GDM1 (cell line): ENCODE measurements at places on chromosomes 7 and 10.

DNA sequence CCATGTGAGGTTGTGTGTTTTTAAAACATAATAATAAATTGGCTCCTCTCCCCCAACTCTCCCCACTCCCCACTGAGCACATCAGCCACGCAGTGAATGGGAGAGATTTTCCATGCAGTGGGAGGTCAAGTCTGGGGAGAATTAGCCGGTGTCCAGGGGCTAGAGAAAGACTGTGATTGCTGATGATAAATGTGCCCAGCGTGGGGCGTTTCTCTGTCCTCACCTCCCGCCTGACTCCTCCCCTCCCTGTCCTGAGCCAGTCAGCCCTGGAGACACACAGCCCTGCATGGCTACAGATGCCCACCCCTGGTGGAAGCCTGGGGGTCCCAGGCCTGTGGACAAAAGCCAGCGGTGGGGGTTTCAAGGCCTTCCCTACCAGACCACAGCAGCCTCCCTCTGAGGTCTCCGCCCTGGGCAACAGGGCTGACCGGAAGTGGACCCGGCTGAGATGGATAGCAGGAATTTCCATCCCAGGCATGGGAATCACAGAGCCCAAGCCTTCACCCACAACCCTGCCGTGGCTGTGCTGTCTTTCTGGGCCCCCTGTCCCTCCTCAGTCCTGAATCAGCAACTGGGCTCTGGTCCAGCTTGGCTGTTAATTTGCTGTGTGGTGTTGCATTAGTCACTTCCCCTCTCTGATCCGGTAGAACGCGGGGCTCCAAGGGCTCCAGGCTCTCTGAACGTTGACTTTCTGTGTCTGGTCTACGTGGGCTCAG is 46.8 kb upstream of the SLC29A3 start:
- DNase-seq, result no peak

DNA sequence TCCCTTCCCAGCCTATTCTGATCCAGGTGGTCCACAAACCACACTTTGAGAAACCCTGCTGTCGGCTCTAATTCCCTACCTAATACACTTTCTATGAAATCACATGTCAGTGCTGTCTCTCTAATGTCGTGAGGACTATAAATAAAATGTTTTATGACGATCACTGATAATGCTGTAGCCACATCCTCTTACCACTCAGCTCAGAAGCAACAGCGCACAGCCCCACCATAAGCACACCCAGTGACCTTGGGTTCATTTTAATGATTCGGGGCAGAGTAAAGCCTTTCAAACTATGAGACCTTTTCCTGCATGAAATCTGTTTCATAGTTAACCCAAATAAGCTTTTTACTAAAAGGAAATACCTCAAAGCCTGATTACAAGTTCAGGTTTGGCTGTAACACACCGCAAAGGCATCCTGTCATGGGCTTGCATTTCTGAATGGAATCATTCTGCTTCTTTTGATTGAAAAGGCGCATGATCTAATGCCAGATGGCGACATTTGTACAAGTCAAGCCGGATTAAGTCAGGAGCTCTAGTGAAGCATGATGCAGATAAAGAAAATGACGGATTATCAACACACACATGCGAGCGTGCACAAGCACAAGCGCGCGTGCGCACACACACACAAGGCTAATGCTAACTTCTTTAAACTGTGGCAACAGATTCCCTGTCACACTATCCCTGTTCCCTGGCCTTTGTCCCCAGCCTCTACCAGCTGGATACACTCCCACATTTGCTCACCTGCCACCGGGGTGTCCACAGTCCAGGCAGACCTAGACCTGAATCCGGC is 180.5 kb upstream of the PDE1C start:
- DNase-seq, result no peak

DNA sequence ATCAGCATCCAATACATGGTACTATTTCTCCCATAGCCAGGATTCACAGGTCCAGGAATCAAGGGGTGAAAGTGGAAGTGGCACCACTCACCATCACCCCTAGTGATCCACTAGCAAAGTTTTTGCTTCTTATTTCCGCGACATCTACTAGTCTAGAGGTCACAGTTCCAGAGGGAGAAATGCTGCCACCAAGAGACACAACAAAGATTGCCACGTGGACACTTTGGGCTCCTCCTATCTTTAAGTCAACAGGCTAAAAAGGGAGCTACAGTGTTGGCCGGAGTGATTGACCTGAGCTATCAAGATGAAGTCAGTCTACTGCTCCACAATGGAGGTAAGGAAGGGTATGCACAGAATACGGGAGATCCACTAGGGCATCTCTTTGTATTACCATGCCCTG is 178.2 kb downstream of the AKR1D1 start:
- DNase-seq, result no peak

GRCh38 chr7:2451171-2452073 is 24.8 kb downstream of the GRIFIN start:
- DNase-seq, result peak; percentile 71

DNA sequence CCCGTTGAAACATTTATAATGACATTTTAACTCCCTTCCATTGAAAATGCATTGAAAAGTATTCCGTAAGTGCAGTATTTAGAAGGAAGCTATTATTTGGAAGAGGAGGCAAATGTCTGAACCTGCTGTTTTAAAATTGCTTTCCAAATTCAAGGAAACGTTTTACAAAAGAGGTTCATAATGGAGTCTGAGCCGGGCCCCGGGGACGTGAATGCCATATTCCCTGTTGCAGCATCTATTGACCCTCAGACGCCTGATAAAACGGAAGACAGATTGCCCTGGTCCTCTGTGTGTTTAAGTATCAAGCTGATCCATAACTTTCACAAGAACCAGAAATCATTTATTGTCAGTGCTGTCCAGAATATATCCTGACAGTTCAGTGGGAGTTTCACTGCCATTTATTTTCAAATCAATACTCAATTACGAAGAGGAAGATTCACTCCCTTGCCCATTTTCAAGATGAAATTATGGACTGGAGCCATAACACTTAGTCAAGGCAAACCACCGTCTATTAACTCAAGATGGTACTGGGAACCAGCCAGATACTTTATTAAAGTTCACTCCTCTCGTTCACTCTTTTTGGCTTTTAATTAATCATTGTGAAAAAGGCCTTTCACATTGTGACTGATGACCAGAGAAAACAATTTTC is 435.7 kb upstream of the PFKP start:
- no peak for DNase-seq

DNA sequence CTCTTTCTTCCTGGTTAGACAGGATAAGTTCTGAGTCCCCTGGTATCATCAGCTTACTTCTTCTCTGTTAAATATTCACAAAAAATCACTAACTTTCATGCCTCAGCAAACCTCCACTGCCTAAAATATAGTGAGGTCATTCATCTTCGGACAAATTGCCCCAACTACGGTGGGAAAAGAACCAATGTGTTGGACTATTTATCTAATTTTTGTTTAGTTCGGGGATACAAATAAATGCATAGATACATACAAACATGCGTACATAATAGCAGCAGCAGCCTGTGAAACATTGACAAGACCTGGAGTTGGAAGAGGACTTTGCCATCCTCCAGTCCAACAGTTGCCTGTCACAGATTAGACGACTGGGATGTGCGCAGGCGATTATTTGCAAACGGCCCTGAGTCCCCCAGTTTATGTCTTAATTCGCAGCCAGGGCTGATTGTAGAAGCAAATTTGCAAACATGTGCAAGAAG is 51.5 kb downstream of the EGFR start:
- DNase-seq, result no peak

DNA sequence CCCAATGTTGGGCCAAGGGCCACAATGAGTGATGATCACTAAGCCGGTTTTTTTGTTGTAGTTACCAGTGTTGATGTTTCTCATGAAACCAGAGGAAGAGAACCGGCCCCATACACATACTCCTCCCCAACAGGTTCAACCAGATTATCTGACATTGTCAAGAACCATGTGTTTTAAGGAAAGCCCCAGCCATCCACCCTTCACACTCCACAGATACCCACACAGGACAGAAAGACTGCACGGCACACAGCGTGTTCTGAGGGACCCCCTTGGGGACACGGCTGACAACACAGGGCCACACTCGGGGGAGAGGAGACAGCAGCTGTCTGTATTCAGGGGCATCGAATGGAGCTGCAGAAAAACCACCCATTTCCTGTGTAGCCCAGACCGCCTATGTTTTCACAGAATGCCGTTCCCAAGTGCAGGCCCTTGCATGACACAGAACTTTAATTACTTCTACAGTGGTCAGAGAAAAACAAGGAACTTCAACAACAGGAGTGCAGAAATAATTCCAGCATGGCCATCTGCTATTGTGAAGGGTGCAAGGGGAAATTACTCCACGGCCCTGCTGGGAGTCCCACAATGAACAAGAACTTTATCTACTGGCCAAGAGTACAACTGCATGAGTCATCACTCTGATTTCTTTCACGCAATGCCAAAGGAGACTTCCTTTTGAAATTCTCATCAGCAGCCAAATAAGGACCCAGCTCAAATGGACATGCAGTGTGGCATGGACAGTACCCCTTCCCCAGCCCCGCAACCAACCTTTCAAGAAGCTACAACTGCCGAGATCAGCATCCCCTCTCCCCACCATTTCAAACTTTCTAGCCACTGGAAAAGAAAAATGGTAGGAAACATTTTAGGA is 2.3 kb downstream of the KLF6 start:
- no peak for DNase-seq

DNA sequence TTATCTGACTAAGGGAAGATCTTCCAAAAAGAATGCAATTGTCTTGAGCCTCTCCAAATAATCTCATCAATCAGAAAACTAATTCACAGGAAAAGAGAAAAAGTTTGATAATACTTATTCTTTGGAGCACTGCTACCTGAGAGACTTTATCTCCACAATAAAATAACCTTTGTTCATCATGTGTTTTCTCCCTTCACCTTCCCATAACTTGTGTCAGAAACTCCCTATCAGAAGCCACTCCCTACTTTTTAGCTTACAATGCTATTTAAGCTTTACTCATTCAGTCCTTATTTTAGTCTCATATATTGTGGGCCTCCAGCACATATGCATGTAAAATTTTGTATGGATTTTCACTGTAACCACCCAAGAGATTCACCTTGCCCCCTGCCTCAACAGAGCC is 998 bp downstream of the CYP3A43 start:
- DNase-seq, result no peak

DNA sequence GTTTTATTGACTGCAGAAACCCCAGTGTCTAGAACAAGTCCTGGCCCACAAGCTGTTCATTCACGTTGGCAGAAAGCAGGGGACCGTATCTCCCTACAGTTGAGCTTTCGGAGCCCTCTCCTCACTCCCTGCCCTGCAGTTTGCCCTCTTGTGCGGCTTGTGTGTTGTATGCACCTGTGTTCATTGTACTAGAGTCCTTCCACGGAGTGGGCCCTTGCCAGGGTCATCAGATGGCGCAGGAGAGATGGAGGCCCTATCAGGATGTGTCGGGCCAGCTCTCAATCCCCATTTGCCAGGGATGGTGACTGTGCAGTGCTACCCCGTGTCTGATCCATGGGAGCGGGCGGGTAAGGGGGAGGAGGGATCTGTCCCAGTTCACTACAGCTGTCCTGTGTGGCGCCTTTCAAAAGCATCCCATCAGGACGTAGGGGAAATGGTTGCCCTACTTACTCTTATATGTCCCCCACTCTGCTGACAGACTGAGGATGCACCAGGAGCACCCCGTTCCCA is 77.4 kb upstream of the PRR15 start:
- DNase-seq, result no peak

DNA sequence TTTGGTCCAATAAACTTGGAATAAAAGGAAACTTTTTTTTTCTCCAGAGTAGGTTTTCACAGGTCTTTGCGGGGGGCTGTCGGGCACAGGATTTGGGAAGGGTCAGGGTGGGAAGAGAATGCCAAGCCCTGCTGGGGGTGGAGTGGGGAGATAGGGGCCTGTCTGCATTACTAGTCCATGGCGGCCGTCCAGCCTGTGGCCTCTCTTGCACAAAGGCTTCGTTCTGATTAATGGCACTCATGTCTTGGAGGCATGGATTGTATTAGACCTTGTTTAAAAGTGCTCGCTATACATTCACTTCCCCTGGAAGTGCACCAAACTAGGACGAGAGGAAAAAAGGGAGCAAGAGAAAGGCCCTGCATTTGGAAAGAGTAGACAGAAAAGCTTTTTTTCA is 37.2 kb downstream of the LRMDA start:
- no peak for DNase-seq
